Bronchial epithelial cell (primary cell): ENCODE measurements at places on chromosomes 6 and 20.
A peak's percentile ranks its signal among the peaks of the same experiment; 100 is the strongest.

GRCh38 chr6:90868256-90868655 is 281.4 kb upstream of the MAP3K7 start:
- DNase-seq: no peak

DNA sequence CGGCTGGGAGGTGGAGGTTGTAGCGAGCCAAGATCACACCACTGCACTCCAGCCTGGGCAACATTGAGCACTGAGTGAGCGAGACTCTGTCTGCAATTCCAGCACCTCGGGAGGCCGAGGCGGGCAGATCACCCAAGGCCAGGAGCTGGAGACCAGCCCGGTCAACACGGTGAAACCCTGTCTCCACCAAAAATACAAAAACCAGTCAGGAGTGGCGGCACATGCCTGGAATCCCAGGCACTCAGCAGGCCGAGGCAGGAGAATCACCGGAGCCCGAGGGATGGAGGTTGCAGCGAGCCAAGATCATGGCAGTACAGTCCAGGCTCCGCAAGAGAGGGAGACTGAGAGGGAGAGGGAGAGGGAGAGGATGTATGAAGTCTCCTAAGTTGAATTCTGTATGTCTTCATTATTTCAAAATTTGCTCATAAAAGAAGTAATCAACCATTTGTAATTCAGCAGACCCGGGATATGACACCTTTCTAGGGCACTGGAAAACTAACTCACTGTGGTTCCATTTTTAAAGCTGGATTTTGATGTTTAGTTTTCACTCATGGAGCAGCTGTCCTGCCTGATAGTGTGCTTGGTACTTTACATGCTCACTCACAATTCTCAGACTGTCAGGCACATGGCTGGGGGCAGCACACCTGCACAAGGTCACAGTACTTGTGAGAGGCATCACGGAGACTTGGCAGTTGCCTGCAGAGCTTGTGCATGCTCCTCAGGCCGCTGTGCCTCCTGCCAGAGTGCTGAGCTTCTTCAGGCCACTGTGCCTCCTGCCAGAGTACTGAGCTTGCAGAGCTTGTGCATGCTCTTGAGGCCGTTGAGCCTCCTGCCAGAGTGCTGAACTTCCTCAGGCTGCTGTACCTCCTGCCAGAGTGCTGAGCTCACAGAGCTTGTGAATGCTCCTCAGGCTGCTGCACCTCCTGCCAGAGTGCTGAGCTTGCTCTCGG is 106.2 kb downstream of the ERMARD start:
- DNase-seq: no peak

- no peak for DNase-seq
Measured at GRCh38 chr6:132690678-132691077, 23.2 kb downstream of the VNN1 start.

DNA sequence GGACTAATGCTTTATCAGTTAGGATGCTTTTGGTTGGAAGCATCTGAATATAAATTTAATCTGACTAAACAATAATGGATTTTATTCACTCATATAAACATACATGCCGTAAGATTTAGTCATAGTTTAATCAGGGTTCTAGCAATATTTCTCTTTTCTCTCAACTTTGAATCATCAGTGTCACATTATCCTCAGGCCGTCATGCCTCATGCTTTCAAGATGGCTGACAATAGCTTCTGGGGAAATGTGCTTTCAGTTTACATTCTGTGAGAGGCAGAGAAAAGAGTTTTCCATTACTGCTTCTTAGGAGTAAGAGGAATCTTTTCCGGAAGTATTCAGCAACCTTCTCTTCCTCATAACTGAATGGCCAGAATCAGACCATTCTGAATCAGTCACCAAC is 162.2 kb downstream of the GJA1 start:
- DNase-seq: peak; percentile 89

GRCh38 chr6:16129623-16130401 is 926 bp downstream of the MYLIP start:
- peak; percentile 13 for DNase-seq

DNA sequence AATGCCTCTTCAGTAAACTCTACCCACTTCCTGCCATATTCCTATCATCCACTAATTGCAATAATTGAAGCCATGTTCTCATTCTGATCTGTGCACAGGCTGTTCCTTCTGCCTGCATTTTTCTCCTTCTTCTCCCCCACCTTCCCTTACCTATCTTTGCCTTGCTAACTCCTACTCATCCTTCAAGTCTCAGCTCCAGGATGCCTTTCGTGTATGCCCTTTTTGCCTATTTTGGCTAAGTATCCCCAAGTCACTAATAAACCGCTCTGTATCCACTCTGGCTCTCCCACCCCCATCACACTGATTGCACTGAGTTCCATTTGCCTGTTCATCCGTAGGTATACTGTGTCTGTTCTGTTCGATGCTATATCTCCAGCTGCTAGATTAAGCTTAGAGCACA is 6.3 kb upstream of the RPN2 start:
- no peak for DNase-seq

- DNase-seq: no peak
Measured at GRCh38 chr6:124719913-124720312, 242.3 kb upstream of the RNF217 start.

DNA sequence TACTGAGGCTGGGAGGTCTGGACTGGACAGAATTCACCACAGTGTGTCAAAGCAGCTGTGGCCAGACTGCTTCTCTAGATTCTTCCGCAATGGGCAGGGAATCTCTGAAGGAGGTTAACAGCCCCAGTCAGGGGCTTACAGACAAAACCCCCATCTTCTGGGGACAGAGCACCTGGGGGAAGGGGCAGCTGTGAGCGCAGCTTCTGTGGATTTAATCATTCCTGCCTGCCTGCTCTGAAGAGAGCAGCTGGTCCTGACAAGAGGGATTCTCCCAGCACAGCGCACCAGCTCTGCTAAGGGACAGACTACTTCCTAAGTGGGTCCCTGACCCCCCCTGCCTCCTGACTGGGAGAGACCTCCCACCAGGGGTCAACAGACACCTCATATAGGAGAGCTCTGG is 32.5 kb upstream of the UNC93A start:
- DNase-seq: no peak

DNA sequence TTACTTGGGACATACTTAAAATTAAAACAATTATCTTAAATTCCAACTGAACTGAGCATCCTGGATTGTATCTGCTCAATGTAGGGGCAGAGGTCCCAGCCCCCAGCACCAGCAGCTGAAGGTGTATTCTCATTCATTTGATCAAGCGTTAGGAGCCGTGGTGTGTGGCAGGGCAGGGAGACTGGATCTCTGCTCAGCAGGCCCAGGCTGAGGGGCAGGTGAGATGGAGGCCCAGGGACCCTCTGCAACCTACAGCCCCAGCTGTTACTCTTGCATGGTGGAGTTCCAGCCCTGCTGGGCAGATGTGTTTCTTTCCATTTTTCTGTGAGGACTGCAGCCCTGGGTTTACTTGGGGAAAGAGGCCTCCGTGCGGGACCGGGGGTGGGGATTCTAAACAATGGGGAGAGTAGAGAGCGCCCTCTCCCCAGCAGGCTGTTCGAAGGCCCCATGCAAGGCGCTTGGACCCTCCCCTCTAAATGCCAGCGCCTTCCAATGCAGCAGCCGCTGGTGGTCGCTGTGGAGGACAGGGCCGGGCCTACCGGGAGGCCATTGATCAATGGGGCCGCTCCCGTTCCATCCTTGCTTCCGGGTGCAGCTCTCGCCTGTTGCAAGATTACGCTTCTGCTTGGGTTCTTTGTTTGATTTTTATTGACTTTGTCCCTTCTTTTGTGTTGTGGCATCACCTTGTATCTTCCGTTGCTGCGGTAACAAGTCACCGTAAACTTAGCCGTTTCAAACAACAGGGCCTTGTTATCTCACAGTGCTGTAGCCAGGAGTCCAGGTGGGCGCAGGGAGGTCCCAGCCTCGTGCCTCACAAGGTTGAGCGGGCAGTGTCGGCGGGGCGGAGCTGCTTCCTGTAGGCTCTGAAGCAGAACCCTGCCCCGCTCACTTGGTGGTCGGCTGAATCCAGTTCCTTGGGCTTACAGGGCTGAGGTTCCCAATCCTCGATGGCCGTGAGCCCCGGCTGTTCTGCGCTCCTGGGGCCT is 134.8 kb upstream of the PHACTR3 start:
- DNase-seq: no peak

- DNase-seq: no peak
Measured at GRCh38 chr6:4153514-4153985, 18.2 kb upstream of the ECI2 start.

DNA sequence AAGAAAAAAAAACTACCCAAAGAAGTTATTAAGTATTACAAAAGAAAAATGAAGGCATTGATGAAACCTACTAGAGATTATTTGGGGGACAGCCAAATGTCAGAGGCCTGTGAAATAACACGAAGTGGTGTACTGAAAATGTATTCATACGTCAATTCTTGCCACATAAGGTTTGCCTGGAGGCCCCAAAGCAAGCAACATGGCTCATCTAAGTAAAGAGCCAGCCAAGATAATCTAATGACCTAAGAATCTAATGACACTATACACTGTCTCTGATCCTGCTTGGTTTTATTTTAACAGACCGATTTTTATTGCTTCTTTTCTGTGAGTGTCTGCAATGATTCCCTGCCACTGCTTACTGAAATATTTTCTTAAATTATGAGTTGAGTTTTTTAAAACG is 34.7 kb downstream of the FILIP1 start:
- no peak for DNase-seq

DNA sequence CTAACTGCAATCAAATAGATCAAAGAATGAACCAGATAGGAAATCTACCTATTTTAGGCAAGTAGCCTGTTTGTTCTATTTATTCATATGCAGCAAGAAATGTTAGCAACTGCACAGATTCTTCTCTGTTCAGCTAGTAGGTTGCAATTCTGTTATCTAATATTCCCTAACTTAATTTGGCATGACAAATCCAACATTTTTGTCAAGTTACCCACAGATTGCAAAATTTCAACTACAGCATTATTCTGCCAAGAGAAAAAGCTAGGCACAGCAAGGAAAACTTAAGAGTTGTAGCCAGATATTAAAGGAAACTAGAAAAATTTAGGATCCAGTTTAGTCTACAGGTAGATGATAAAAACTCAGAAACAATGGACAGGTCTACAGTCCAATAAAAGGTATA is 104.4 kb upstream of the SYNCRIP start:
- peak; percentile 28 for DNase-seq

DNA sequence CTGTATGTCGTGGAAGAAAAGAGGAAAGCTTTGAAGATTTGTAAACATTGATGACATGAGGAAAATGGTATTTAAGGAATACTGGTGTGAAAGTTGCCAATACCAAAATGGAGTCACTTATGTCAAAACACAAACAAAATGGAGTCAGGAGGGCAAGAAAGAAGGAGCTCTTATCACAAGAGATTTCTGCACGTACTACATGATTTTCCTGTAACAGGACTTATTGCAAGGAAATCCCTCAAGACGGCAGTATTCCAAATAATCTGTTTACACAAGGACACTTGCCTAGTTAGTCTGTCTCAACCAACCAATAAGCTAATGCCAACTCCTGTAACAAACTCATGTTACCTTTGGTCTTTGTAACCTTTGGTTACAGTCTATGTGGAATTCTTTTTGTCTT is 29.8 kb downstream of the SLC2A12 start:
- no peak for DNase-seq

DNA sequence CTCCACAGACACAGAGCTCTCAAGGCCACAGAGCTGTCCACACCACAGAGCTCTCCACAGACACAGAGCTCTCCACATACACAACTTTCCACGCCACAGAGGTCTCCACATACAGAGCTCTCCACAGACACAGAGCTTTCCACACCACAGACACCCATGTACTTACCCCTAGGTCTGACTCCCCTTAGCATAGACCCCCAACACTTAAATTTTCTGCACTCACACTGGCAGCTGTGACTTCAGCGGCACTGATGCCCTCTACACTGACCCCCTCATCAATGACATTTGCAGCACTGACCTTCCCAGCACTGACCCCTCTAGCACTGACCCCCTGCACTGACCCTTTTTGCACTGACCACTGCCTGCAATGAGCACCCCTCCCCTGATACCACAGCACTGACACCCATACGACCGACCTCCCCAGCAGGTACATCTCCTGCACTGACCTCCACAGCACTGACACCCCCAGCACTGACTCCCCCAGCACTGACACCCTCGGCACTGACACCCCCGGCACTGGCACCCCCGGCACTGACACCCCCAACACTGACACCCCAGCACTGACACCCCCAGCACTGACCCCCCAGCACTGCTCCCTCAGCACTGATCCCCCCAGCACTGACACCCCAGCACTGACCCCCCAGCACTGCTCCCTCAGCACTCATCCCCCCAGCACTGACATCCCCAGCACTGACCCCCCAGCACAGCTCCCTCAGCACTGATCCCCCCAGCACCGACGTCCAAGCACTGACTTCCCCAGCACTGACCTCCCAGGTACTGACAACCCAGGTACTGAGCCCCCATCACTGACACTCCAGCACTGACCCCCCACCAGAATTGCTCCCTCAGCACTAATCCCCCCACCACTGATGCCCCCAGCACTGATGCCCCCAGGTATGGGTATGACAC is 56.5 kb downstream of the ERMARD start:
- DNase-seq: no peak

- DNase-seq: peak; percentile 29
Measured at GRCh38 chr6:3900744-3901336, 51.7 kb downstream of the FAM50B start.

- DNase-seq: peak; percentile 9
Measured at GRCh38 chr6:70103798-70104197, 199.1 kb downstream of the COL9A1 start.

DNA sequence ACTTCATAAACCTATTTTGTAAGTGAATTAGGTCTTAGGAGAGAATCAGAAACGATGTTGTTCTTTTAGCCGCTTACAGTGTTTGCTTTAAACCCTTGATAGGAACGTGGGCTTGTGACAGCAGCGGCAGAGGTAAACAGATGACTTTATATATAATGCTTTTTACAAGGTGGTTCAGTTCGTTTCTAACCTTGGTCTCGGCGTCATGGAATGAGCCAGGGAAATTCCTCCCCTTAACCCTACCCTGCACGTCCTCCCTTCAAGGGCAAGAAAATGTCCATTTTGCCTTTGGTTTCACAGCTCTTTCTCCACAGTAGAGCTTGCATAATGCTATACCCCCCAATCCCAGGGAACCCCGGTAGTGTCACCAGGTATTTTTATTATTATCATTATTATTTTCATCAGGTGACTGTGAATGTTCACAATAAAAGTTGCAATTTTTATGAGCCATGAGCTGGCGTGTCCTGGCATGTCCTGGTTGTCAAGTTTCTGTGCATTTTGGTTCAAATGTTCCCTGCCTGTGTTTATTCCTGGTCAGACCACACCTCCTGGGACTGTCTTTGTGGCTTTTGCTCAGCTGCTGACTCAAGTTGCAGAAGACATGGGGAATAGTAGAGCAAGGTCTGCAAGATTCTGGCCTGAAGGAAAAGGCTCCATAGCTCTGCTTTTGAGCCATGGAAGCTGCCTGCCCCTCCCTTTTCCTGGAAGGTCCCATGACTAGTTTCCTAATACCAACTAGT is 112.8 kb upstream of the BMP2 start:
- peak; percentile 98 for DNase-seq

DNA sequence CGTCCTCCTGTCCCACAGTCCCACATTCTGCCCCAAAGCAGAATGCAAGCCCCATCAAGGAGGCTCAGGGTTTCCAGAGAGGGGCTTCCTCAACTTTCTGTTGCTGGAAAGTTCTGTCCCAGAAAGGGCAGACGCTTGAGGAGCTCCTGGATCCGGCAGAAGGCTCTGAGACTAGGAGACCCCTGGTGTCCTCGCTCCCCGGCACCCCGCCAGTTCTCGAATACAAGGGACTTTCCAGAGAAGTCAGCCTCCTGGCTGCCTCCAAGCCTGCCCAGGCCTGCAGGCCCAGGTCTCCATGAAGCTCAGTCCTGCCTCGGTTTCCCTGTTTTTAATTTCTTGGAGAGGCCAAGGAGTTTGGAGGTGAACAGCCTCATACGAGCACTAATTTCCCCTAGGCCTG is 150.4 kb downstream of the CEBPB start:
- no peak for DNase-seq
